ELR (cell line): ENCODE measurements at places on chromosomes 13 and 19.
A peak's percentile ranks its signal among the peaks of the same experiment; 100 is the strongest.

- no peak for DNase-seq
These were observed 178.8 kb upstream of the KL start for GRCh38 chr13:32837307-32837972.

- DNase-seq: peak; percentile 77
These were observed 1.3 kb downstream of the CCDC9 start for GRCh38 chr19:47257411-47258169.

DNA sequence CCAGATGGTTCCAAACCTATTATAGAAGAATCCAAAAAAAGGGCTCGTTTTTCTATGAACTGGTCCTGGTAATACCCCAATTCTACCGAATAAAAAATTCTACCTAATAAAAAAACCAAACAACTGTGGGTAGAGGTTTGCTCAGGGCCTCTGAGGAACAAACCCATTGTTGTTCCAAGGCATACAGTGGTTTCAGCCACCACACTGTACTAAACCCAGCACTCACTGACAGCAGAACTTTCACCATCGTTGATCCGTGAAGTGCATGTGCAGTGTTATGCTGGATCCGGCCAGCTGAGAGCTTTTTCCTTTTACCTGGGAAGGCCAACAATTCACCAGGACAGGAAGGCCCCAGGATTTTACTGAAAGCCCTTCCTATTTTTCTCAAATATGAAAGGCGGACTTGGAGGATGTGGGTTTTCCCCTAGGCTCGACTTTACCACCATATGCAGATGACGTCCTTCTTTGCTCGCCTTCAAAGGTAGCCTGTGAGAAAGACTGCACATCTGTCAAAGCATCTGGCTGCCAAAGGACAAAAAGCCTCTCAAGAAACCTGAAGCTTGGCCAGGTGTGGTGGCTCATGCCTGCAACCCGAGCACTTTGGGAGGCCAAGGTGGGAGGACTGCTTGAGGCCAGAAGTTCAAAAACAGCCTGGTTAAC lies 7.2 kb upstream of the PABPC3 start:
- no peak for DNase-seq

GRCh38 chr13:30830638-30830965 lies 75.5 kb upstream of the MEDAG start:
- peak; percentile 78 for DNase-seq

DNA sequence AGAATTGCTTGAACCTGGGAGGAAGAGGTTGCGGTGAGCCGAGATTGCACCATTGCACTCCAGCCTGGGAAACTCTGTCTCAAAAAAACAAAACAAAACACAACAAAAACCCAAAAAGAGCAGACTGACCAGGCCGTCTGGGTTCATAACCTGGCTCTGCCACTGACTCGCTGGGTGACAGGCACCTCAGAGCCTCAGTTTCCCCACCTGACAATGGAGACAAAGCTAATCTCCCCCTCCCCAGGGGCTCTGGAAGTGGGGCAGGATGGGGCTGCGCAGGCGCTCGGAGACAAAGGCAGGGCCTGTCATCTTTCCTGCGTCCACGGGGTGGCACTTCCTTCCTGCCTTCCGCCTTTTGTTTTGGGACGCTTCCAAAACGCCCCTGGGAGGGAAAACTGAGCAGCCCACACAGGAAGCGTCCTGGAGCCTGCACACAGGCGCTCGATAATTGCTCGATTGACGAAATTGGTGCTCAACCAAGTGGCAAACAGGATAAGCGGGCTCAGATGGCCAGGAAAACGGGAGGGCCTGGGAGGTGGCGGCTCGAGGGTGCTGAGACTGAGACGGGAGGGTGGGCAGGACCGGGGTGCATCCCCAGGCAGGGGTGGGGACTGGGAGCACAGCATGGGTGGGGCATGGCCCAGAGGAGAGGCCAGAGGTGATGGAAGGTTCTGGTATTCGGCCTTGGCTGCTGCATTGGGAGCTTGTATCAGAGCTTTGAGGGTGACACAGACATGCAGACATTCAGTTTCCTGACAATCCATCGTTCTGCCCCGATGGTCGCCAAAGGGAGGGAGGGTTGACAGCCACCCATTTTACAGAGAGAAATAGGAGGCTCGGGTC lies 17.8 kb downstream of the SPC24 start:
- peak; percentile 94 for DNase-seq
